ENCODE measurements at places on chromosomes 5 and 9.

GRCh38 chr5:37111426-37112382, 137.5 kb downstream of the CPLANE1 start:
- no peak for DNase-seq

- DNase-seq, result no peak
Measured at GRCh38 chr5:115683081-115683480, 57.2 kb upstream of the TMED7 start.

GRCh38 chr9:2419347-2419746, 202.2 kb upstream of the VLDLR start:
- DNase-seq, result no peak

DNA sequence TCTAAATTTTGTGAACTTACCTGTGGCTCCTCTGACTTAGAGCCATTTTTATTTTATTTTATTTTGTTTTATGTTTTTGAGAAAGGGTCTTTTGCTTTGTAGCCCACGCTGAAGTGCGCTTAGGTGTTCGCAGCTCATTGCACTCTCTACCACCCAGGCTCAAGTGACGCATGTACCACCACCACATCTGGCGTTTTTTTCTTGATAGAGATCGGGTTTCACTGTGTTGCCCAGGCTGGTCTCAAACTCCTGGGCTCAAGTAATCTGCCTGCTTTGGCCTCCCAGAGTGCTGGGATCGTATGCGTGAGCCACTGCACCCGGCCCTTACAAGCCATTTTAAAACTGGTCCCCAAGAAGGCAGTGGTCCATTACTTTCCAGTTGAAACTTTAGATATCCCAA, 18.5 kb downstream of the MATR3 start:
- no peak for DNase-seq

GRCh38 chr5:143801252-143801939, 10.6 kb upstream of the HMHB1 start:
- no peak for DNase-seq

GRCh38 chr9:2641033-2641432, 19.4 kb downstream of the VLDLR start:
- DNase-seq, result no peak

DNA sequence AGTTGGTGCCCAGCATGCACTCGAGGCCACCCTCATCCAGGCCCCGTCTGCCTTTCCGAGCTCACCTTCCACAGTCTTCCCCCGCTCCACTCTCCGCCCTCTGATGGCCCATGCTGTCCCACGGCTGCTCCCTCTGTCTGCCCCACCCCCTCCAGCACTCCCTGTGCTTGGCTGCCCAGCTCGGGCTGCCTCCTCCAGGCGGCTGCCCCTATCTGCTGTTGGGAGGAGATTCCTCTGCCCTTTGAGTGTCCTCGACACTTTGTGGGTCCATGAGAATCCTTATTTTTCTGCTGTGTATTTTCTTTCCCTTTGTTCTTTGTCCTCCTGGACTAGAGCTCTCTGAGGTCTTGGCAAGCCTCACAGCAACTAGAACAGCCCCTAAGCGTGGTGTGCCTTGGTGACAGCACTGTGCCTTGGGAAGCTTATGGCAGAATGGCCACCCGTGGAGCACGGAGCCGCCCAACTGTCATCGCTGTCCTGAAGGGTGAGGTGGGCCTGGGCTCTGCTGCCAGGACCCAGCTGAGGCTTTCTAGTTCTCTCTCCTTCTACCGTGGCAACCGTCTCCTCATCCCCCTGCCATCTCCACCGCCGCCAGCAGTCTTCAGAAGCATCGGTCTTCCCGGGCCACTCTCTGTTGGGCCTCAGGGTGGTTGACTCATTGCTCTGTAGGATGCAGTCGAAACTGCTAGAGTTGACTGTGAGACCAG, 5.2 kb downstream of the NTMT1 start:
- DNase-seq, result no peak

GRCh38 chr5:72292411-72292810, 27.6 kb downstream of the MRPS27 start:
- DNase-seq, result no peak

DNA sequence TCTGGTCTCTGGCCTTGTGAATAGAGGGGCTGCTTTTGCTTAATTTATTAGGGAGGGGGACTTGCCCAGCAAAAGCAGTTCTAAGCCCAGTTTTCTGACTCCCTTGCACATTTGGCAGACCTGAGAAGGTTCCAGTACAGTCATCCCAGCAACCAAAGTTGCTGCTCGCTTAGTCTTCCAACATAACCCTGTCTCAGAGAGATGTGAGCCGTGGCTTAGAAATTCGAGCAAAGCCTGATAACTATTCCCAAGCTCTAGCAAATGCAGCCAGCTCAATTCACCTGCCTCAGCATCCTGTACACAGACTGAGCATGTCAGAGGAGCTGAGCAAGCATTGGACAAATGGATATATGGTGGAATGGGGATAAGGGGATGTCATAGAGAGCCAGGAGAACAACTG, 401.9 kb downstream of the SPOCK1 start:
- DNase-seq, result no peak

Data from CMK (cell line).